Glutamatergic neuron (in vitro differentiated cells): ENCODE measurements at places on chromosomes 2 and 18. TPM values are rescaled to one million over a fixed set of nuclear protein-coding genes. Genes with fewer than 3 reads are reported as not detected.
A peak's percentile ranks its signal among the peaks of the same experiment; 100 is the strongest.

The ADGRF3 gene
- total RNA-seq = 0.54 TPM

The SERPINB3 gene
- total RNA-seq = not detected

The TOGARAM2 gene
- not detected for total RNA-seq

DNA sequence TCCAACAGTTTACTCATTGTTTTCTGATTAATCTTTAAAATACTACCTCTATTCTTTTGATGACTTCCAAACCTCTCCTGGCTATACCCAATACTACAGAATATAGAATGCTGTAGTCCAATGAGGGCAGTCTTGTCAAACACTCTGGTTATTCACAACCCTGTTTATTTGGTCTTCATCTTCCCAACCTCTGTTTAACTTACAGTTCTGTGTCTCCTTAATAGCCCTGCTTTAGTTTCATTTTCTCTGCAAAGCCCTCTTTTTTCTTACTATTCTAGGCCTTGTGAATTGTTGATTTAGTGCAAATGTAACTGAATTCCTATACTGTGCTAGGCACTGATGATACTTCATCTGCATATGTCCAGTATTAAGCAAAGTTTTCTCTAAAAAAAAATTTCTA lies 40.0 kb downstream of the ACVR2A start:
- DNase-seq = no peak
- peaks cover 25% of the 10 kb centered on the region for H3K4me1 ChIP-seq

DNA sequence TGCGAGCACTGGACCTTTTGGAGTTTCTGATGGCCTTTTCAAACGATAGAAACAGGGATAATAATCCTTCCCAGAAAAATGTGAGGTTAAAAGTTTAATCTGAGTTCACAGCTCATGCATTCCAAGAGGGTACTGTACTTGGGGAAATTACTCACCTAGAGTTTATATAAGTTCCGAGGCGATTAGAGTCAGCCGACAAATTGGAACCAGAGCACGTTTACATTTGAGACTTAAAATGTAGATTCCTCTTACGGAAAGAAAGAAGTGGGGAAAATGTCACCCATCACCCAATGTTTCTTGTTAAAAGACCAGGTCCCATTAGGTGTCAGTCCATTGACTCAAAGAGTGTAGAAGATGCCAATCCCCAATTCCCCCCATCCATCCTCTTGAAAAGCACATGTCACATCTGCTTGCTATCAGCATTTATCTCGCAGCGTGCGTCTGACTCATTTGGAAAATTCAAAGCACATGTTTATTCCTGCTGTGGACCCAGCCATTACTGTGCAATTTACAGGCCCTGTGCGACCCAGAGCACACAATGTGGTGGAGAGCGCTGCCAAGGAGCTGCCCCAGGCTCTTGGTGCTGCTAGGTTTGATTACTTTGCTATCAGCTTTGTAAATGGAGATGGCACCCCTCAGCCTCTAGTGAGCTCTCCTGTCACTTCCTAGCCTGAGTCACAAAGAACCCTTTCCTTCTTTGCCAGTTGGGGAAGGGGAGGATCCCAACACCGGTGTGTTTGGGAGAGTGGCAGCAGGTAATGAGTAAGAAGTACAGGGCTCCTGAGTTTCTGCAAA lies 104.8 kb downstream of the COLEC12 start:
- DNase-seq = no peak
- H3K27me3 ChIP-seq = no peaks in the 10 kb centered on the region
- peaks cover 28% of the 10 kb centered on the region for H3K4me1 ChIP-seq
- no peak overlapping the region for H3K4me3 ChIP-seq
- no peaks in the 10 kb centered on the region for H3K36me3 ChIP-seq

- no peak overlapping the region for H3K27ac ChIP-seq
- peaks cover 19% of the 10 kb centered on the region for H3K36me3 ChIP-seq
- no peak overlapping the region for H3K4me3 ChIP-seq
- no peak for DNase-seq
- peaks cover 18% of the 10 kb centered on the region for H3K27me3 ChIP-seq
- H3K4me1 ChIP-seq = peaks cover 4% of the 10 kb centered on the region
These were observed 12.7 kb downstream of the NEU4 start for GRCh38 chr2:241821460-241822263.

DNA sequence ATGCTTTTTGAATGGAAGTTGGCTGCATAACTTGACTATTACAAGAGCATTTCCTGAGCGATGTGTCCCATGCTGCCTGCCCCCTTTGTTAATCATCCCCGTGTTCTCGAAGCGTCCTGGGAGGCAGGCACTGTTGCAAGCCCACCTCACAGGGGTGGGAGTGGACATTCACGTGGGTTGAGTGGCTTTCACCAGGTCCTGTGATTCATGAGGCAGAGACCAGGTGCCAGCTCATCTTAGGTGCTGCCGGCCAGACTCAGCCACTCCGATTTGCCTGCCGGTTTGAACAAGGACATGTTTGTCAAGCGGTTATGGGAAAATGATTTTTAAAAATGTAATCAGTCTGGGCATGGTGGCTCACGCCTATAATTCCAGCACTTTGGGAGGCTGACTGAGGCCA lies 112.5 kb downstream of the ZNF532 start:
- peaks cover 5% of the 10 kb centered on the region for H3K27me3 ChIP-seq
- H3K27ac ChIP-seq = no peak overlapping the region
- no peak overlapping the region for H3K4me3 ChIP-seq
- H3K4me1 ChIP-seq = peaks cover 22% of the 10 kb centered on the region
- no peak for DNase-seq
- no peaks in the 10 kb centered on the region for H3K36me3 ChIP-seq

- H3K27ac ChIP-seq = peak overlapping the region; percentile 49
- no peaks in the 10 kb centered on the region for H3K27me3 ChIP-seq
- peaks cover 5% of the 10 kb centered on the region for H3K4me1 ChIP-seq
- H3K36me3 ChIP-seq = no peaks in the 10 kb centered on the region
- DNase-seq = no peak
These were observed 335.0 kb upstream of the TRIB2 start for GRCh38 chr2:12381543-12382325.

GRCh38 chr2:48600917-48601316 lies 16.7 kb upstream of the GTF2A1L start:
- DNase-seq = no peak
- no peaks in the 10 kb centered on the region for H3K27me3 ChIP-seq
- H3K27ac ChIP-seq = no peak overlapping the region

- DNase-seq = no peak
- no peaks in the 10 kb centered on the region for H3K27me3 ChIP-seq
- H3K4me1 ChIP-seq = peaks cover 10% of the 10 kb centered on the region
- H3K27ac ChIP-seq = no peak overlapping the region
These were observed 985.1 kb downstream of the DSC3 start for GRCh38 chr18:30057398-30057797.

DNA sequence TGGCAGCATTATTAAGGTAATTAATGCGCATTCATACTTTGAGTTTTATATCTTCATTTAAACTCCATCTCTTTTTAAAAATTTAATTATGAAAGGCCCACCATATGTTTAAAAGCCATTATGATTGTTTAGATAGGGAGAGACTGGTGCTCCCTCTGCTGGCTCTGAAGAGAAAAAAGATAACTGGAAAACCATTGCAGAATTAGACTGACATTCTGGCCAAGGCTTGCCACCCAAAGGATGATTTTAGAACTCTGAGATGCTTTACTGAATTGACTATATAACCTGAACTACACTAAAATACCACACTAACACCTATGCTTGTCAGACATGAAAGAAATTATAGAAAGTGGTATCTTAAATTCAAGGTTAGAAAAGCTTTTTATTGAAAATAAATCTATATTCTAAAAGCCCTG lies 127.6 kb upstream of the SPOPL start:
- no peak overlapping the region for H3K27ac ChIP-seq
- H3K27me3 ChIP-seq = no peaks in the 10 kb centered on the region
- no peaks in the 10 kb centered on the region for H3K36me3 ChIP-seq
- H3K4me1 ChIP-seq = no peaks in the 10 kb centered on the region
- H3K4me3 ChIP-seq = no peak overlapping the region
